ENCODE measurements at places on chromosomes 5 and 9.

- no peak for DNase-seq
Observed at GRCh38 chr5:71861682-71862081, 142.6 kb downstream of the CARTPT start.

GRCh38 chr5:59842999-59843398 is 50.5 kb downstream of the PDE4D start:
- DNase-seq, result no peak

DNA sequence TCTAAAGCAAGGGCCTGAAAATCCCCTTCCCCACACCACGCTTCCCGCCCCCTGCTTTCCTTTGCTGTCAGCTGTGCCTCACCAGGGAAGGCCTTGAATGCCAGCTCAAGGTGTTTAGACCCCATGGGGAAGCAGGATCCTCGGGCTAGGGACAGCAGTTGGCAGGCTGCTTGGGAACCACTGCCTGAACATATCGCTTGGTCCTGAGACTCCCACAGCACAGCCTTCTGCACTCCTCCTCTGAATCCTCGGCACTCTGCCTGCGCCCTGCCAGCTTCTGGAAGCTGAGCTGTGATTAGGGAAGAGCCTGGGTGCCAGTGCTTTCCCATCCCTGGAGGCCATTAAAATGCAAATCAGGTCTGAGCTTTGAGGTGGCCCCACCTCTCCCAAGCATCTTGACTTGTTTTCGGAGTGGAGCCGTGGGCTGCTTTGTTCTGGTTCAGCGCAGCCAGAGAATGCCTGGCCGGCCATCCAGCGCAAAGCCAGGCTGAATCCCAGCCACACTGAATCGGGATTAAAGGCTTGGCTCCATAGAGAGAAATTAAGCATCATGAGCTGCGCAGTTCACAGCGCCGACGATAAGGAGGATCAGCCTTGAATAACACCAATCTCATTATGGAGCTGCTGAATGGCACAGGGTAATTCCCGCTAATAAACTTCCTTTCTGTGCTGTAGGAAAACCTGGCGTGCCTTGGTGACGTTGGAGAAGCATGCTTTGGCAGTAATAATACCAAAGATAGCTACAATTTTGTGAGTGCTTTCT is 40.0 kb downstream of the AMBP start:
- no peak for DNase-seq

- DNase-seq, result no peak
Observed at GRCh38 chr5:126419102-126419501, 4.1 kb upstream of the GRAMD2B start.

GRCh38 chr9:19216466-19216865 is 14.0 kb upstream of the DENND4C start:
- DNase-seq, result no peak
